Activated CD4-positive, alpha-beta T cell treated with anti-CD3 and anti-CD28 coated beads for 4 hours (primary cell): ENCODE measurements at places on chromosomes 2 and 18.
A peak's percentile ranks its signal among the peaks of the same experiment; 100 is the strongest.

DNA sequence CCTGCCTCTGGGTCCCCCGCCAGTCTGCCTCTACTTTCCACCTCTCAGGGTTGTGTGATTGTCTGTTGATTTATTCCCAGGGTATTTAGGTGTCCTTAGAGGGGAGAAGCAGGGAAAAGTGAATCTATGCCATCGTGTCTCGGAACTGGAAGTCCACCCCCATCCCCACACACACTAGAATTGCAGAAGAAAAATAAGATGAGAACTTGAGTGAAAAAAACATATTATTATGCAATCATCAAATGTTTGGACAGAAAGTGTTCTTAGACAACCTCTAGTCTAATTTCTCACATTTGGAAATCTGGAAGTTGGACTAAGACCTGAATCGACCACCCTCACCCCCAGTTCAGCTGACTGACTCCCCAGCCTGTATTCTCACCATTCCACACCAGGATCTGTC lies 14.1 kb upstream of the CASP8 start:
- DNase-seq: no peak

DNA sequence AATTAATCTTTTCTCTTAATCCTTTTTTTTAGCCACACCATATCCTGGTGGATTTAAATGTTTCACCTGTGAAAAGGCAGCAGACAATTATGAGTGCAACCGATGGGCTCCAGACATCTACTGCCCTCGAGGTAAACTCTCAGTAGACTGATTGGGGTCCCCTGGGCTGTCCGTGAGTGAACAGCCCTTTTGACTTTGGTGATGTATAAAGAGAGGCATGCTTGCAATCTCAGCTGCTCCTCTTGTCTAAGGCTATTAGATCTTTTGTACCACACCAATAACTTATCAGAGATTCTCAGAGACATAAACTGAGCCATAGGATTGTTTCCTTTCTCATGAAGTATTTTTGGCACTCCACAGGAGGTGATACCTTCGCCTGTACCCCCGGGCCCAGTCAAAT lies 118.6 kb downstream of the LYPD6 start:
- DNase-seq: no peak

DNA sequence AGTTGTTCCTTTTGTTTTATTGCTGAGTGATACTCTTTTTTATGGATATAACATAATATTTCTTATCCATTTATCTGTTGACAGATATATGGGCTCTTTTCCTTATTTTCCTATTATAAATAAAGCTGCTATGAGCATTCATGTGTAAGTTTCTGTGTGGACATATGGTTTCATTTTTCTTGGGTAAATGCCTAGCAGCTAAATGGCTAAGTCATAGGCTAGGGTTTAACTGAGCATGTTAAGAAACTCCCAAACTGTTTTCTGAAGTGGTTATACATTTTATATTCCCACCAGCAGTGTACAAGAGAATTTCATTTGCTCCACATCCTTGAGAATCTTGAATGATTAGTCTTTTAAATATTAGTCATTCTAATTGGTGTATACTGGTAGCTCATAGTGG lies 786.6 kb upstream of the CDH2 start:
- DNase-seq: no peak

GRCh38 chr2:189454009-189454408 lies 12.7 kb downstream of the WDR75 start:
- DNase-seq: no peak

- DNase-seq: no peak
Observed at GRCh38 chr2:190575263-190575662, 40.7 kb upstream of the NEMP2 start.

DNA sequence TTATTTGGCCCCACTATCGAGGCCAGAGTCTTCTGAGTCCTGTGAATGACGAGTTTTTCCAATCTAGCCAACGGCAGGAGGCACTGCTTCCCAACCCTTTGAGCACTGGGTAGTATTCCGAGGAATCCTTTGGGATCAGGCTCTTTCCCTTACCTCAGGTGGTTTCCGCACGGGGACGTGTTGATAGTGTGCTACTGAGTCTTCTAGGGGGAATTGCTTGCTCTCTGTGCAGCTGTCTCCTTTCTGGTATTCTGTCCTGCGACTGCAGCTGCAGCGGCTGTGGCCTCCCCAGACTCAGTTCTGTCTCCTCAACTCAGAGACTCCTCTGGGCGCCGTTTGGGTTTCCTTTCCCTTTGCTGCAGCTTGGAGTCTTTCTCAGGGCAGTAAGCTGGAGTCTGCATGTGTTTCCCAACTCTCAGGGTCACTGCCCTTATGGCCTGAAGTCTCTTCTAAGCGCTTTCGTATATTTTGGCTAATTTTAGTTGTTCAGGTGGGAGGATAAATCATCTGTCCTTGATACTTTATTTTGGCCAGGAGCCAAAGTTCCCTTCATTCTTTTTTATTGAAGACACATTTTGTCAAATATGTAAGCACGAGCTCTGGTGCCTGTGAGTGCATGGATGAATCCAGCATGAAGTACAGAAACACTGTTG lies 118.4 kb downstream of the MAP4K4 start:
- no peak for DNase-seq

DNA sequence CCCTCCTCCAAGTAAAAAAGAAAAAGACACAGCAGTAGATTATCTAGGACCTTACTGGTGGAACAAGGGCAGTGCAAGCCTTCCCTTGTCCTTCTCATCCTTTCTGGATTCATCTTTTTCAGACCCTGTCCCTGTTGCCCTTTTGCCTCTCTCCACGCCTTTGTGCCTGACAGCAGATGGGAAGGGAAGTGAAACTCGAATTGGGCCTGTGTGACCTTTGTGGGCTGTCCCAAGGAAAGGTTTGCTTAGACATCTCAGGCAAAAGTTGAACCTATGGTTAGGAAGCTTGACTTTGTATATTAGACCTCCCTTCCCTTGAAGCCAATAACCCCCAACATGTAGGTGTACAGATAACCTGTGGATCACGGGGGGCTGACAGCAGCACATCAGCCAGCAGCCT lies 185.3 kb downstream of the PRKCE start:
- no peak for DNase-seq

GRCh38 chr2:38791744-38792143 lies 13.7 kb downstream of the GEMIN6 start:
- no peak for DNase-seq

GRCh38 chr2:202034249-202035088 lies 814 bp downstream of the FZD7 start:
- DNase-seq: peak; percentile 6

DNA sequence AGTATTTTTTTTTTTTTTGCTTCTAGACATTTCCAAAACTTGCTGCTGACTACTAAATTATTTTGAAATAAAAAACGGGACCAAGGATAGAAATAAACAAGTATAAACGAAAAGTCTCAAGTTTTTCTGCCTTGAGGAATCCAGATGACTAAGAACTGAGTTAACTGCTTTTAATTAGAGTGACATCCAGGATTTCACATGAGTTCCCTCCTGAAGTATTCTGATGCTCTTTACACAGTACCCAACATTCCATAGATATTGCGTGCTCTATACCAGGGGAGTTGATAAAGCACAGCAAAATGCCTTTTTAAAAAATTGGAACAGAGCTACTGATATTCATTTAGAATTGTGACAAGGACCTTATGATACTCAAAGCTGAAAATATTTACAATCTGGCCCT lies 618.0 kb downstream of the CCDC85A start:
- no peak for DNase-seq

DNA sequence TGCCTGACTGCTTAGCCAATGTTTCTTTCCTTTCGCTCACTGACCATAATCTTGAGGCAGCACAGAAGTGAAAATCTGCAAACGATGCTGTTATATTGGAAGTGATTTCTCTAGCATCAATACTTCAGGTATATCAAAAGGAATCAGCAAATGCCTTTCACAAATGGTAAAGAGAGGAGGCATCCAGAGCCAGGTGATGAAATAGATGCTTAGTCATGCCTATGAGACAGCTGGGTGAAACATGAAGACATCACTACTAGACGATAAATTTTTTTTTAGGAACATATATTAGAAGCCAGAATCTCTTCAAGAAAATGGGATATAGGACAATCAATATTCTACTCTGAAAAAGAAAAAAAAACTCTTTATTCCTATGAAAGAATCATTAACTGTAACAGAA lies 249.2 kb upstream of the SLC39A10 start:
- DNase-seq: no peak

GRCh38 chr2:70399046-70399445 lies 97.2 kb upstream of the FAM136A start:
- DNase-seq: no peak

DNA sequence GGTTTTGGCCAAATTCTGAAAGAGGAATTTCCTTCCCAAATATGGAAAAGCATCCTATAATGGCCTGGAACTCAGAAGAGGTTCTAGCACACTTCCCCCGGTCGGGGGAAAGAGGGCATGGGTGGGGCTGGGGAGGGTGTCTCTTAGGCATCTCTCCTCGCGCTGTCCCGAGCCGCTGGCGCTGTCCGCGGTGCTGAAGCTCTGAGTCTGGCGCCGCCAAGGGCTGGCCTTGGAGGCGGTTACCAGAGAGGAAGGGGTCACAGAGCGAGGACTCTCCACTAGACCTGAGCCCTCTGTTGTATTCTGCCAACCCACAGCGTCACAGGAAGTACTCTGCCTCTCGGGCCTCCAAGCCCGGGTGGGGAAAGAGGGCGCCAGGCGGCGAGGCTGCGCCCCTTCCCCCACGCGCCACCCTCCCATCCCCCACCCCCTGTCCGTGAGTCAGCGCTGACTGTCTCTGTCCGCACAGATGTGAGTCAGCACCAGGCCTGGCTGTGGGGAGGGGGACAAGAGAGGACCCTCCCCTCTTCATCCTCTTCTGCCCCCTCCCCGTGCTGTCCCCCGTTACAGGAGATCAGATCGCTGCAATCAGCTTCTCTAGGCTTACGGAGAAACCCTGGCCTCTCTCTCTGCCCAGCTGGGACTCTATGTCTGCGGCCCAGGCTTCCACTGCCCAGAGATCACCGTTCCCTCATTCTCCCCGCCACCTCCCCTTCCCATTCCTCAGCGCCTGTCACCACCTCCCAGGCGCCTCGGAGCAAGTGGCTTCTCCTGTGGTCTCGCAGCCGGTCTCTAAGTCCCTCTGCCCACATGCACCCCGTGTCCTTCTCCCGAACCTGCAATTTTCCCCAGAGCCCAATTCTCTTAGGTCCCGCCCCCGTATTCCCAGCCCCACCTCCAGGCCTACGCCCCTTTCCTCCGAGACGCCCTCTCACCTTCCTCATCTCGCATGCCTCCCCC lies 779 bp downstream of the PTPRN start:
- DNase-seq: peak; percentile 42

- no peak for DNase-seq
Observed at GRCh38 chr2:178213991-178214390, 19.7 kb downstream of the OSBPL6 start.

- DNase-seq: no peak
Observed at GRCh38 chr2:46239175-46239846, 57.9 kb upstream of the EPAS1 start.

- DNase-seq: no peak
Observed at GRCh38 chr2:138507267-138507666, 5.7 kb downstream of the SPOPL start.

DNA sequence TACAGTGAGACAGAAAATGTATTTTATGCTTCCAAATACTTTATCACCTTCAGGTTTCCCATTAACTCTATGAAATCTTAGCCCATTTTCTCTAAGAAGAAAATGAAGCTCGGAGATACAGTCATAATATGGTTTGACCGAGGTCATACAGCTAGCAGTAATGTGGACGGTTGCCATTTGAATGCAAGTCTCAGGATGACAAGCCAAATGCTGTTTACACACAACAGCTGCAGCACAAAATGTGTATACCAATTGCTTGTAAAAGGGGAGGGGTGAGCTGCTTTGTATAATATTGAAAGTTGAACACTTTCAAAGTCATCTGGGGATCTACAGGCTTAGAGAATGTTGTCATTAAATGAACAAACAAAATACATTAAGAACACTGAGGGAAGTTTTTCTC lies 93.8 kb upstream of the FSIP2 start:
- DNase-seq: no peak

GRCh38 chr2:223591596-223591995 lies 10.6 kb downstream of the SCG2 start:
- DNase-seq: no peak

DNA sequence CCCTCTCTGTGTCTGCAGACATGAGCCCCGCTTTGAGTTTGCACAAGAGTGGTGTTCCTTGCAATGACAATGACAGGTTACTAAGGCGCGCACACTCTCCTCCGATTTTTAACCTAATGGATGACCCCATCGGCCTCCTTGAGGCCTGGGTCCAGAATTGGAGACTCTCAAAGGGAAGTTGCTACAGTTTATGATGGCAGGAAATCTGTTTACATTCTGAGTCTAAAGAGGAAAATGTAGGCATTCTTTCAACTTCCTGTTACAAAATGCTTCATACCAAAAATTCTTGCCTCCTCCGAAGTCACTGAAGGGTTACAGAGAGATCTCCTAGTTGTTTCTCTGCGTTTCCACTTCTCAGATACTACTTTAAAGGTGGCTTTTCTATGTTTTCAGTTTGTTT lies 225.3 kb upstream of the AGAP1 start:
- DNase-seq: no peak

- DNase-seq: no peak
Observed at GRCh38 chr2:12486205-12487118, 230.3 kb upstream of the TRIB2 start.

GRCh38 chr2:233209533-233210171 lies 41.8 kb upstream of the ATG16L1 start:
- DNase-seq: no peak

DNA sequence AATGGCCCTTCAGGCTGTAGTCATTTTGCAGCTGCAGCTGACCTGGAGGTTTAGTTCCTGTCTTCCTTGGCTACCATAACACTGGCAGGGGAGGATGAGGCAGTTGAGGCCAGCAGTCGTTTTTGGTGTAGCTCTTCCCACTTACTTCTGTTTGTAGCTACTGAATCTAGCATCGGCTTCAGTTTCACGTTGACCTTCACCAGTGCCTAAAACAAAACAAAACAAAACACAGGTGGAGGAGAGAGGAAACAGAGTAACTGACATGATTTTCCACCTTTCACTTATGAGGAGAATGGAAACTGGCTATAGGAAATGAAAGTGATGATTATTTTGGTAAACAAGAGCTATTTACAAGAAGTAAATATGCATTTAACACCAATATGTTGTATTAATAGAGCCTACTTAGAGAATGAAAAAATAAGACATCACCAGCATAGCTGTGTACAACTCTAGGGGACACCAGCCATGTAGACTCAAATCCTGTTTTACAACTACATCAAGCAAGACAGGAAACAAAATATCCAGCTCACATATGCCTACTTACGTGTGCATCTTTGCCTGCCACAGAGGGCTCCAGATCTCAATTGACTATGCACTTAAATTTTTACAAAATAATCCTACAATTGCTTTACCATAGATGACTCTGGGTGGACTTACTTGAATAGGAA lies 236.9 kb downstream of the AGPS start:
- no peak for DNase-seq
